ENCODE measurements at places on chromosomes 4 and X.

GRCh38 chr4:128220286-128221235 lies 67.1 kb downstream of the PGRMC2 start:
- DNase-seq, result peak; percentile 52

- no peak for DNase-seq
Observed at GRCh38 chr4:182640932-182641331, 276.3 kb downstream of the DCTD start.

DNA sequence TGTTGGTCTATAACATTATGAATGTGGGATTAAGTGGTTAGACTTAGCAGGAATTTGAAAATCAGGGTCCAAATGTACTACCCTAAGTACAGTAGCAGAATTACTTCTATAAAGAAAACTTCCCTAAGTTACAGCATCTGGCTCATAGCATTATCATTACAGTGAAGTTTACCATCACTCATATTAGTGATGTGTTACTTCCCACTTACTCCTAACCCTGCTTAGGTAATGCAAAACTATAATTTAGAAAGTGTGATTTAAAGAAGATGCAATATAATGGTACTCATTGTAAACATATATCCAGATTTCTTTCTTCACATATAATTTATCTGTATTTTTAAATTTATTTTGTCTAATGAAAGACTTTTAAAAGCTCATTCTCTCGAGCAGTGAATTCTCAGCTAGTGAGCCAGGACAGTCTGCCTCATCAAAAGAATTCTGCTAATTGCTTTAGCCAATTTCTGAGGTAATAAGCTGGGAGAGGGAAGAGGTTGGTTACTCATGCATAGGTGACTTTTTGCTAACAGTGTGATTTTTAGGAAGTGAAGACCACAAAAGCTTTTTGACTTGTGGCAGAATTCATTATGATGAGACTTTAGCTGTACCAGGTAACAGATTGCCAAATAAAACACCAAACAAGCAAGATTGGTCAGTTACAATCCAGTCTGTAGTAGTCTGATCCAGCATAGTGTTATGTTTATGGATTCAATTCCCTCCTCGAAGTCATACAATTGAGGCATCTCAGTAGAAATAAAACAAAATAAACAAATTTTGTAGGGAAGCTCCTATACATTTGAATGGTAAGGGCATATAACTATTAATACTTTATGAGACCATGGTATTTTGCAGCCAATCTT lies 21.0 kb downstream of the PLS3 start:
- no peak for DNase-seq

- DNase-seq, result no peak
Observed at GRCh38 chrX:102765217-102765616, 44.7 kb downstream of the GPRASP3 start.

GRCh38 chr4:18568600-18568999 lies 547.0 kb upstream of the LCORL start:
- DNase-seq, result no peak

GRCh38 chrX:51296138-51296537 lies 36.5 kb upstream of the NUDT10 start:
- no peak for DNase-seq

- peak; percentile 40 for DNase-seq
Observed at GRCh38 chr4:175412161-175412560, 399.9 kb downstream of the GPM6A start.

- DNase-seq, result no peak
Observed at GRCh38 chrX:120726294-120726693, 96.4 kb upstream of the C1GALT1C1 start.

DNA sequence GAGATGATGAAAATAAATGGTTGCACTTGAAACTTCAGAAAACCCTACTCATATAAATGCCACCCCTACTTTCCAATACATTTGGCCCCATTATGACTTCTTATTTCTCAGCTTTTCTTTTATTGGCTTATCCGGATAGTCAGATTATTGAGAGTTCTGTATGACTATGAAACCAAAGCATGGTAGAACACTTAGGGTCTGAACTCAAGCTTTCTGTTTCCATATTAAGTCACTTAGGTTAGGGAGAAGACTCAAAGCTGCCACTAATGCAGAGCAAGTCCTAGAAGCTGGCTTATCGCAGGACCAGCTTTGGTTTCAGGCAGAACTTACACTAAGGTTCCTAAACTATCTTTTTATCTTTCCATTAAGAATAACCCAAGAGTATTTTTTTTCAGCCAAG lies 229.9 kb upstream of the CPEB2 start:
- DNase-seq, result no peak

GRCh38 chr4:31741326-31741725 lies 1021.2 kb downstream of the PCDH7 start:
- no peak for DNase-seq

DNA sequence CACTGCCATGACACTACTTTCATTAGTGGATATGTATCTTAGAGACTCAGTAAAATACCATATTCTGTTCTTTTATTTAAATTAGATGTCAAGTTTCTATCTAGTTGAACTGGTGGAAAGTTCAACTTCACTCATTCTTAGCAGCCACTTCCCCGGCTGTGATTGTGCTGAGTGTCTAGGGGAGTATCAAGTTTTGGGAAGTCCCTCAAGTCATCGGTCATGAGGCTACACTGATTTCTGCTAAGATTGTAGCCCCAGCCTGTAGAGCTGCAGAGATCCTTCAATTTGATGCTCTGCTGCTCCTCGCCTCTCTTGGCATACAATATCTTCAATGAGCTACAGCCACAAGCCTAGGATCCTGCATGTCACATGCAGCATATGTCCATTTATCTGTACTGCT lies 53.9 kb downstream of the DMP1 start:
- DNase-seq, result no peak

DNA sequence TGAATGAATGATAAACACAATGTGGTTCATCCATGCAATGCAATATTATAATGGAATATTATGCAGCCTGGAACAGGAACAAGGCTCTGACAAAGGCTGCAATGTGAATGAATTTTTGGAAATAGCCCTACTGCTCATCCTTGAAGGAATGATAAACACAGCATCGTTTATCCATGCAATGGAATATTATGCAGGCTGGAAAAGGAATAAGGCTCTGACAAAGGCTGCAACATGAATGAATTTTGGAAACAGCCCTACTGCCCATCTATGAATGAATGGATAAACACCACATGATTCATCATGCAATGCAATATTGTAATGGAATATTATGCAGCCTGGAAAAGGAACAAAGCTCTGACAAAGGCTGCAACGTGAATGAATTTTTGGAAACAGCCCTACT lies 159.4 kb downstream of the CRLF2 start:
- no peak for DNase-seq

- peak; percentile 1 for DNase-seq
Observed at GRCh38 chr4:34619531-34620162, 1624.7 kb downstream of the ARAP2 start.

GRCh38 chrX:120549483-120550452 lies 11.0 kb downstream of the CUL4B start:
- DNase-seq, result peak; percentile 76

GRCh38 chr4:112341033-112341432 lies 43.9 kb downstream of the ALPK1 start:
- no peak for DNase-seq

- no peak for DNase-seq
Observed at GRCh38 chr4:89582756-89583505, 254.0 kb downstream of the SNCA start.

GRCh38 chr4:140809676-140810075 lies 53.5 kb upstream of the TBC1D9 start:
- no peak for DNase-seq

All from fibroblast of skin of left biceps (primary cell).